ENCODE measurements at places on chromosomes 7 and 10.

DNA sequence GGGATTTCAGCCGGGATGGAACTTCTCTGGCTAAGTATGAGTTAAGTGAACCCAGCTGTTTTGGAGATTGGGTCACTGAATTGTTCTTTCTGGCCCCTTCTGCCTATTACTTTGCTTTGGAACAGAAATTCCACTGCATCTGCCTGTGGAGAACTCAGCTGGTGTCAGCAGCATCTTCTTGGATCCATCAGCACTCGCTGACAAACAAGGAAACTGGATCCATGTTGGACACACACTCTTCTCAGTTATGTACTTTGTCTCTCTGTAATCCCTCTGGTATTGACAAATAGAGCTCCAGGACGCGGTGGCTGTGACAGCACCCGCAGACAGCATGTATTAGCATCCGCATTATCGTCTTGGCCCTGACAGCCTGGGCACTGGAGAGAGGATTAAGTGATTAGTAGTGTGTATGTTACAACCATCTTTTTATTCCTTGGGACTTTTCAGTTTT, 73.0 kb upstream of the BMPER start:
- DNase-seq = no peak

- DNase-seq = no peak
Observed at GRCh38 chr7:157549612-157550299, 213.0 kb downstream of the DNAJB6 start.

- no peak for DNase-seq
Observed at GRCh38 chr7:138821912-138822311, 23.9 kb upstream of the ATP6V0A4 start.

- no peak for DNase-seq
Observed at GRCh38 chr10:72503241-72503640, 122.6 kb downstream of the MICU1 start.

GRCh38 chr10:62746951-62747729, 57.4 kb upstream of the ADO start:
- DNase-seq = no peak

- DNase-seq = no peak
Observed at GRCh38 chr7:81526971-81527370, 242.9 kb downstream of the HGF start.
